ENCODE measurements at places on chromosomes 2 and 18.

DNA sequence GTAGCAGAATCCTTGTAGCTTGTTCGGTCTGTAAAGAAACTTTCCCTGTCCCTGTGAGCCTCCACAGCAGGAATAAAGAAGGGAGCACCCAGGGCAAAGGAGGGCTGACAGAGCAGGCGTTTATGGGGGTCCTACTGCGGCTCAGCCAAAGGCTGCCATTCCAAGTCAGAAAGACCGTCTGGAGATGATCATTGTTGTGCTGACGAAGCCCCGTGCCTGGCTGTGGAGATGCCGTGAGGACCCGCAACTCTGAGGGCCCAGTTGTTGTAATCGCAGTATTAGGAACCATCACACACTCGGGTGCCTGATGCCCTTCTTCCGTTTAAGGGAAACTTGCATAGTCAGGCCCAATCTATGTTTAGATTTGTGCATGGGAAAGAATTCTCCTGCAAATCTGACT is 16.9 kb upstream of the VWA3B start:
- no peak for DNase-seq

- DNase-seq: no peak
Observed at GRCh38 chr2:111900859-111901258, 2.5 kb downstream of the MERTK start.

DNA sequence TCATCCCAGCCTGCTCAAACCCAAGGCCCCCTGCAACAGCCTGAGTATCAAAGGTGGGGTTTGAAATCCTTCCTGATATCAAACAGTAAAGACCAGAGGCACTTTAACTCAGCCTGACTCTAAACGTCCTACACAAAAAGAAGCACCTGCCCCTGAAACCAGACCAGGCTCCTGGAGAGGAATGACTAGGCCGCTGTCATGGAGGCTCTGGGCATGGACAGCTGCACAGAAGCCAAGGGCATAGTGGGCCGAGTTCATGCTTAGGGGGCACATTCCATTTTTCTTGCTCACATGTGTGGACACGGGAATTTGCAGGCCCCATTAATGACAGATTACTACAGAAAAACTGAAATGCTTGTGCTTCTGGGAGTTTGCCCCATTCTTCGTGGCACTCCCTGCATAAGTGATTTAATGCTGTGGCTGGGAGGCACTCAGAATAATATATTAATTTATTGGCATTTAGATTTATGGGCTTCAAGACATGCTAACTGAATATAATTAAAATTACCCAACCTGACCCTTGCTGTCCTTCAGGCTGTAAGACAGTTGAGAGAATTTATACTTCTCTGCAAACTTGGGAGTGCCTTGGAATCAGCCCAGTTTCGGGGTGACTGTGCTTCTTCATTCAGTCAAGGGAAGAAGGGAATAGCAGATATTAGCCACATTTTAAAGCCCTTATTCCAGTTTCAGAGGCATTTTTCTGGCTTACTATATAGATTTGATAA is 105.5 kb downstream of the GYPC start:
- no peak for DNase-seq

DNA sequence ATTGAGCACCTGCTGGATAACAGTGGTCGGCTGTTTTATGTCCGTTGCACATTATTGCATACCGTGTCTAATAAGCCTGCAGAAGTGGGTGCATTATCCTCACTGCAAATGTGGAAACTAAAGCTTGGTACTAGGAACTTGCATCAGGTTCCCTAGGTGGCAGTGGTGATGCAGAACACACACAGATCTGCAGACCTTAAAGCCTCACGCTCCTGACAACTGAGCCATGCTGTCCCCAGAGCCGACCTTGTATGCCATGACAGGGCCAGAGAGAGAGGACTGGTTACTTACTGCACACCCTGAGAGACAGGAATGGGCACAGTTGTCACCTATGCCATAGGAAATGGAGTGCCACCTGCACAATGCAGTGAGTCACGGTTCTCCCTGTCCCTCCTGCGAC is 151.8 kb downstream of the SH3RF3 start:
- DNase-seq: no peak

- no peak for DNase-seq
Observed at GRCh38 chr2:53170466-53170865, 597.1 kb upstream of the CHAC2 start.

GRCh38 chr2:217513258-217513657 is 489.5 kb downstream of the TNS1 start:
- DNase-seq: no peak

DNA sequence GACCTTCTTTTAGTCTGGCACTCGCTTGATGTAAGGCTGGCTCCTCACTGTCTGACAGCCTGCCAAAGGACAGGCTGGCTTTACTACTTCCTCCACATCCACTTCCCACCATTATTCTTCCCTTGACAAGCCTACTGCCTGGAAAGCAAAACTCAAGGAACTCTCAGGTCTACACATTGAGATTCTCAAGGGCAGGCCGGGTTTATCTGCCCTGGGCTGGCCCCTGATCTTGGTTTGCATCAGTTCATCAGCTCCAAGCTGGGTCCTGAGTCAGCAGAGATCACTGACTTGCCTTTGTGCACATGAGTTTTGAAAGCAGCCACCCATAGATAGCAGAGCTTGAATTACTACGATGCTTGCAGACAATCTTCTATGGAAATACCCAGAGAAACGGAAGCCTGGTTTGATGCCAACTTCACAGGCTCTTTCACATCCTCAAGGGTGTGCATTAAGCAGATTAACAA is 53.9 kb downstream of the KCTD18 start:
- no peak for DNase-seq

DNA sequence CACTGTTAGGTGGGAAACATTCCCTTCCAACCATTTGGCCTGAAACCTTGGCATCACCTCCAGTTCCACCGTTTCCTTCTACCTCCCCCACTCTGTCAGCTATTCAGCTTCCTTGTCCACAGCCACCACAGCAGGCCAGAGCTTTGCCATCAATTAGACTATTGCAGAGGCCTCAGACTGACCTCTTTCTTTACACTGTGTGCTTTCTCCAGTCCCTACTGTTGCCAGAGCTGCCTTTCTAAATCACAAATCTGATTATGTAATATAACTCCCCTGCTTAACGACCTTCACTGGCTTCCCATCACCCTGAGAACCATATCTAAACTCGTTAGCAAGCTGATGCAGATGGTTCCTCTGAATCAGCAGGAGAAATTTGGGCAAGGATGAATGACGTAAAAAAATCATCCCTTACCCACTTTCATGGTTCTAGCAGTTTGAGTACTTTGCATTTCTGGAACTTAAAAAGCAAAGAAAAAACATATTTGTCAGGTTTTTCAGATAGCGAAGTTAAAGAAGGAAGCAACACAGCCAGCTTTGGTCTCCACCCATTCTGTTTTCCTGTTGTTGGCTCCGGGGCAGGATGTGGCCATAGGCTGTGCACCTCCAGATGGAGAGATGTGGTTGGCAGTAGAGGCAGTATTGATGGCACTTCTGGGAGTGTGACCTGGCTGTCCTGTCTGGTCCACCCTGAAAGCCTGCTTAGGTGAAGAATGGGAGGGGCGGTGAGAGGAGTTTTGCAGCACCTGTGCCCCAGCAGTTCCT is 422.1 kb downstream of the PARD3B start:
- DNase-seq: peak; percentile 74

- DNase-seq: no peak
Observed at GRCh38 chr18:23683155-23683554, 6.1 kb upstream of the LAMA3 start.

- DNase-seq: peak; percentile 78
Observed at GRCh38 chr2:126655500-126656430, at the start of gene GYPC. Gene GYPC, plus strand, starts transcription at chr2:126656158. Its CDS starts 106 bp downstream, at chr2:126656264.

- DNase-seq: no peak
Observed at GRCh38 chr2:139790807-139791752, 1010.9 kb upstream of the NXPH2 start.

DNA sequence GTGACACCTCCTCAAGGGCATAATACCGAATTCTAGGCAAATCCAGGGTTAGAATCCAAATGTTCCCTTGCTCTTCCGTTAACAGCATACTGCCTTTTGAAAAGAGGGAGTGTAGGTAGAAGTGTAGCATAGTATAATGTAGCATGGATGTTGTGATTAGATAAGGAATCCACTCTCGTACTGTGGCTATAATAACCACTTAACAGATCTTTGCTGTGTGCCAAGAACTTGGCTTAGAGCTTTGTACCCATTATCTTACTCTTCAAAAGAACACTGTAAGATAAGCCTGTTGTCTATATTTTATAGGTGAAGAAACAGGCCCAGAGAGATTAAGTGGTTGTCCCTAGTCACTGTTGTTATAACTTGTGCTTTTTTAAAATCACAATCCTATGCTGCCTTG is 24.2 kb downstream of the WDR75 start:
- no peak for DNase-seq

DNA sequence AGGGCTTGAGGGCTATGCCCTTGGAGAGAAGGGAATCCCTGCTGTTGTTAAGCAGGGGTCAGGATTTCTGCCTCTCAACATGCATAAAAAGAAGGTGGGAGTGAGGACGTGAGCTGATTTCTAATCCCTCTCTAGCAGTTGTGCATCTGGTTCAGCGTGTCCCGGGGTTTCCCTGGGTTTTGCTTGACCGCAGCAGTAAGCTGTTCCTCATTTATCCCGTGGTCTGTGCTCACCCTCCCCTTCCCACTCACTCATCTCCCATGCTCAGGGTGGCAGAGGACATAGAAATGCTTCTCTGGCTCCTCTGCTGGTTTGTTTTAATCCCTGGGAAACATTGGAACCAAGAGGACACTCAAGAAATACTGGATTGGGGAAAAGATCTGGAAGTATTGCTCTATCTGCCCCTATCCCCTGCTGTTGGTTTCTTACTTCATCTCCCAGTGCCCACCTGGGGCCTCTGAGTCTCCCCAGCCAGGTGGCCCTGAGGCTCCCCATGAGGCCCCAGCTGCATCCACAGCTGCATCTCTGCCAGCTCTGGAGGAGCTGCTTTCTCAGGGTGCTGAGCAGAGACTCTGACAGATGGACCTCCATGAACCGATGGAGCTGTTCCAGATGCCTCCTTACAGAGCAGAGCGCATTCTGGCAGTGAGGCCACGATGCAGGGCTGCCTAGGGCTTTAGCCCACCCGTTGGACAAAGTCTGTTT is 36.1 kb downstream of the TET3 start:
- DNase-seq: no peak

DNA sequence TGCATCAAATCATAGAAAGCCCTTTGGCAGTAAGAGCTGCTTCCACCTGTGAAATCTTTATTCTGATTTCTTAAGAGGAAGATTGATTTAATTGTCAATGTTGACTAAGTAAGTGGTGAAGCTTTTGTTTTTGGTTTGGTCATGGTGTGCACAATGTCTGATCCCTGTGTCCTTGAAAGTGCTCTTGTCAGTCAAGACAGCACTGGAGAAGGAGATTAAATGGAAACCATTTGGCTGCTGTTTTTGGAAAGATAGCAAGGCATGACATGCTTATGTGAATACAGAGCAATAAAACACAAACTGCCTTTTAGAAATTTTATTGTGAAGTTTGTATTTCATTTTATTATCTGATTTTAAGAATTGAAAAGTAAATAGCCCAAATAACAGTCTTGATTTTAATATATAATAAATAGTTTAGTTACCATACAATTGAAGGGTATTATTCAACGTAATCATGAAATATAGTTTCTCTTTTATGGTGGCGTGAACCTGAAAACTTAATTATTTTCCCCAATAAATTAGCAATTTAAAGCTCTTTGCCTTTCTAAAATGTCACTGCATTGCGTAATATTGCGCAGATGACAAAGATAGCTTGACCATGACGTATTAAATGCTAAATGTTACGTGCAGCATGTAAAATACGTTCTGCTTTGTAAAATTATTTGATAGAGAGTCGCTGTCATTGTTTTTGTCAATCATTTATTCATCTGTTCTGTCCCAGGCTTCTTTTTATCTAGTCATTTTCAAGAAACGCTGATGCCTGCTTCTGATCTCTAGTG is 69.0 kb downstream of the GULP1 start:
- DNase-seq: no peak

DNA sequence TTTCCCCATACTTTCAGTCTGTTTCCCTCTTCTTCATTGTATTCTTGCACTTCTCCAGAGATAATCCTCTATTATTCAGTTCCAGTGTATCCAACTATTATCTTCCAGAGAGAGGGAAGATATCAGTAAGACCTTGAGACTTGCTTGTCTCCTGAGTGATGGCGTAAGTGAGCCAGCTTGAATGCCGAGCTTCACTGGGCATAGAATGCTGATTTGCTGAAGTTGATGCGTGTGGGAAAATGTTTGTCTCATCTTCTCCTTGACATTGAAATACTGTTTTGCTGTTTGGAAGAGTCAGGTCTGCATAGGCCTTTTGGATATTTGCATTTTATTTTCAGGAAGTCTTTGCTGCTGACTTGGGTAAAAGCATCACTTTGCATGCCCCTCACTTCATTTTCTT is 41.1 kb upstream of the MGAT5 start:
- DNase-seq: no peak

- DNase-seq: no peak
Observed at GRCh38 chr2:4416431-4416830, 713.1 kb downstream of the DCDC2C start.

- no peak for DNase-seq
Observed at GRCh38 chr2:174259981-174260380, 11.6 kb upstream of the OLA1 start.

GRCh38 chr2:189553504-189554088 is 27.0 kb downstream of the SLC40A1 start:
- DNase-seq: no peak

DNA sequence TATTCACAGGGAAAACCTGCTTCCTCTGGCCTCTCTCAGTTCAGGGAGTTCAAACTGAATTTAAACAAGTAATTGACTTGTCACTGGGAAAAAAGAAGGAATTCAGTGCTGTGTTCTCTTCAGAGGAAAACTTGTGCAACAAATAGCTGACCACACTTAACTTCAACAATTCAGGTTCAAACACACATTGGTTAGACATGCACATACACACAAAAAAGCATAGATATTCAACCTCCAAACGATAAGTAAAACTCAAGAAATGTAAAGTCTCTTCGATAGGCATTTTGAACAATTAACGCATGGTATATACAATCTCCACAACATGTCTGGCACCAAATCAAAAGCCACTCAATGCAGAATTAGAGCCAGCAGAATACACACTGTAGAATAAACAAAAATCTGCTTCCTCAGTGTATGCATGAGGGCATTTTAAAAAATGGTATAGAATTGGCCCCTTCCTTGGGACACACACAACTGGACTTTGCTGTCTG is 269.0 kb downstream of the TCF4 start:
- DNase-seq: no peak

DNA sequence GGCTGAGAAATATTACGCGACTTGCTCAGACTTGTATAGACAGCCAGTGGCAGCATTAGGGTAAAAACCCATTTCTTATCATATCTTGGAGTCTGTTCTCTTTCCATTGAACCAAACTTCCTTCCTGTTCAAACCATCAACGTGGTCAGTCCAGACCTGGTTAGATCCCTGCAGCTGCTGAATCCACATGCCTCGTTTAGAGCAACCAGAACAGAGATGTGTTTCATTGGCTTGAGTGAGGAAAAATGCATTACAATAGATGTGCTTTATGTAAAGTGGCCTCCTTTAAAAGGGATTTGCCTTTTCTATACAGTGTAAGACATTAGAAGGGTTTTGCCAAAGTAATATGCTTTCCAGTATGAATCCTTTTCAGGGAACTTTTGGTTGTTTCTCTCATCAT is 232.4 kb downstream of the MEIS1 start:
- no peak for DNase-seq

GRCh38 chr18:11251891-11252270 is 102.5 kb upstream of the PIEZO2 start:
- DNase-seq: no peak

GRCh38 chr2:132477962-132478361 is 61.4 kb downstream of the GPR39 start:
- DNase-seq: no peak

All from activated effector memory CD4-positive, alpha-beta T cell treated with anti-CD3 and anti-CD28 coated beads, Interleukin-2, amount 50 U/mL, for 16 hours (primary cell).